NCI-H774 (cell line): ENCODE measurements at places on chromosomes 7 and 10.
A peak's percentile ranks its signal among the peaks of the same experiment; 100 is the strongest.

DNA sequence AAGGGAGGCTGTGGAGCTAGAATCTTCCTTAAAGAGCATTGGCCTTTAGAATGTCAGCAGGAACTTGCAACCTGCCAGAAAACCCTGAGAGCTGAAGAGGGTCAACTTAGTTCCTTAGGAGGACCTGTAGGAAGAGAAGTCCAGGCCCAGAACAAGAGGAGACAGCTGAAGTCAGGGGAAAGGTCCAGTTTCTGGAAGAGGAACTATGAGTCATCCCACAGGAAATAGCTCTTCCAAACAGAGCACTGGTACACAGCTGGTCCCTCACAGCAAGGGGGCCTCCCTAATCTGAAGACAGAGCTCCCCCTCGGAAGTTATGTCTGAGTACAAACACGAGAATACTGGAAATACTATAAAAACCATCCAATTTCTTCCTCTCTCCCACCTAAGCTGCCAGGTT, 98.9 kb downstream of the HERPUD2 start:
- no peak for DNase-seq

DNA sequence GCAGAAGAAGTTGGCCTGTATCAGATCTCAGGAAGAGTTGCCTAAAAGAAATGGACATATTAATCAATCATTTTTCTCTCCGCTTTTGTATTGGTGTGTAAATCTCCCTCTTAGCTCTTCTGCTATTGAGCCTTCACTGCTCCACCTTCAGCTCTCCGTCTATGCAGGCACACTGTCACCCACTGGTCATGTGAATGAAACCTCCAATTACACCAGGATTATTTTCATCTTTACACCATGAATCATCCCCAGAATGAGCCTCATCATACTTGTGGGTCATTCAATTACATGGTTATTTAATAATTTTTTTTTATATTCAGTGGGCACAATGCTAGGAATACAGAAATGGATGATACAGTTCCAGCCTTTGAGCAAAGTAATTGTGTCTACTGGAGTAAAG, 92.6 kb downstream of the LRRC4 start:
- DNase-seq, result no peak

GRCh38 chr7:34211018-34211417, 305.7 kb downstream of the BMPER start:
- DNase-seq, result no peak

DNA sequence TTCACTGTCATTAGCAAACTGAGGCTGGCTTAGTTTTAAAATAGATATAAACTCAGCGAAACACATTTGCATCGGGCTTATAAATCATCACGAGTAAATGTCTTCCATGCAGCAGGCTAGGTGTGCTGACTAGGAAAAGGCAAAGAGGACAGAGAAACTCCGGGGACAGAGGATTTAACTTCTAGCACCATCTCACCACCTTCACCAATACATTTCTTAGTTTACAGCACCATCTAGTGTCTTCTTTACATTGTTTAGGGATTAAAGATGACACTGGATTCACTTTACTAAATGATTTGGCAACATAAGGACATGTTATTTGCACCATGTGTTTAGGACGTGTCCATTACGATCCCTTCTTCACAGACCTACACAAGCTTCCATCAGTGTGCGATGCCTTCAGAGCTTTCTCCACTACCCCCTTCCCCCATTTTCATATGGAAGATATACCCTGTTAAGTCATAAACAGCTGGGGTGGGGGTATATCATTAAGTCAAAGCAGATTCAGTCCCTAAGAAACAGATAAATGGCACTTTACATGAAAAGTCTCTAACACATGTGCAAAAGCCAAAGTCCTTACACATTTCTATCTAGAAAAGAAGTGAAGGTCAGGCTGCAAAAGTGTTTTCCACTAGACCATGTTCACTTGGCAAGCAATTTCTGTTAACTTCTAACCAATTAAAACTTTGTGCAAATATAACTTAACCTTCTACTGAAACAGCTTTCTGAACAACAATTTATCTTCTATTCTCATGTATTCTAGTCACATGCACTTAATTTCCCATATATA, 103.3 kb downstream of the GRB10 start:
- DNase-seq, result peak; percentile 18

DNA sequence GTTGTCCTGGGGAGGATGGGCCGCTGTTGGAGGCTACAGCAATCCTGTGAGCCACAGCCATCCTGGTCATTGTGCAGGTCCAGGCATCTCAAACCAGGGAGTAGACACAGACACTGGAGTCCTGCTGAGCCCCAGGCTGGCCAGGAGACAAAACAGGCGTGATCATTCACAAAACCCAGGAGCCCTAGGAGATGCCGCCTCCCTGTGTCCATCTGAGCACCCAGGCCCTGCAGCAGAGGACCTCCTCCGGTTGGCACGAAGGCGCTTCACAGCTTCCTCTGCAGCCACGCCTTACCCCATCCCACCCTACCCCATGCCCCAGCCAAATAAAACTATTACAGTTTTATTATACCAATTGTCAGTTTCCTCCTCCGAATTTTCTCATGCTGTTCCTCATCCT, 183.6 kb downstream of the PLXNA4 start:
- no peak for DNase-seq

GRCh38 chr10:50552771-50553535, 70.8 kb downstream of the SGMS1 start:
- DNase-seq, result no peak

- DNase-seq, result no peak
Observed at GRCh38 chr7:3585826-3586225, 284.8 kb downstream of the SDK1 start.
